ENCODE measurements at places on chromosomes 1 and 21. TPM values are rescaled to one million over a fixed set of nuclear protein-coding genes. Genes with fewer than 3 reads are reported as not detected.

TTLL7 gene
- total RNA-seq, result 1.1 TPM

RAB3B gene
- 0.08 TPM for total RNA-seq

GRCh38 chr1:8477166-8477982 is 159.5 kb downstream of the SLC45A1 start:
- DNase-seq, result peak; percentile 39

- DNase-seq, result no peak
Measured at GRCh38 chr1:14083706-14084105, 383.7 kb downstream of the PRDM2 start.

DNA sequence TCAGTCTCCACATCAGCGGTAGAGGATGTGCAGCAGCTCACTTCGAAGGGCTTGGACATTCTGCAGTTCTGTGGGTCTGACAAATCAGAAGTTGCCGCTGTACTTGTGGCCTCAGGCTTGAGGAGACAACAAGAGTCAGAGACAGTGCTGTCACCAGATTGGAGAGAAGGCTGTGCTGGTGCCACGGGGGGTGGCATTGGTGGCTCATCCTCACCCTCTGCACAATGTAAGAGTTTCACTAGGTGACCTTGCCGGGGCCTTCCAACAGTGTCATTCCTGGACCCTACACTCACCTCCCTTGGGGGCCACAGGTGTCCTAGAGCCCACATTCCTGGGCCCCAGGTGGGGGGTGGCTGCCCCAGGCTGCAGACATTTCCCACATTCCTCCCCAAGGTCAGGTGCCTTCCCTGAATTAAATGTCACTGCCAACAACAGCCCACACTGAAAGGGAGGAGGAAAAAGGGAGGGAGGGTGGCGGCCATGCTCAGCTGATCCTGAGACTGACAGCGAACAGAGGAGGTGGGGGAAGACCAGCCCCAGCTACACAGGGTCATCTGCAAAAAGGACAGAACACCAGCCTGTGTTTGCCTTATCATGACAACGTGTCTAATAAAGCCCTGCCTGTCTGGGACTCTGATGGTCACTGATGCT is 46.4 kb downstream of the TMCC2 start:
- no peak for DNase-seq

DNA sequence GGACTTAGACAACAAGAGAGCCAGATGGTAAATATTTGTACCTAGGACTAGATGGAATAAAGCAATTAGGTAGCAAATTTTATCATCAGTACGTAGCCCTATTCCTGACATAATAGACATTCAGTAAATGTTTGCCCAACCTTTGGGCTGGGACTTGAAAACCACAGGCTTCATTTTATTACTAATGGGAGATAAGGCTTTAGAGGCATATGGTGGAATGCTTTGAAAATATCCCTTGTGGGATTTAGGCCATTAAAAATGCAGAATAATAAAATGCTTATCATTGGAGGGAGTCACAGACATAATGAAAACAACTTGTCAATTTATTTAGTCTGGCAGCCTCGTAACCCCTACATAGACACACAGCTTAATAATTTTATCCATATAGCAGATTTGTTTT is 296.1 kb upstream of the SPAG17 start:
- no peak for DNase-seq

GRCh38 chr1:119626841-119627240 is 21.2 kb downstream of the ZNF697 start:
- no peak for DNase-seq

GRCh38 chr1:24899581-24900485 is 30.2 kb downstream of the RUNX3 start:
- no peak for DNase-seq

- no peak for DNase-seq
Measured at GRCh38 chr1:44013949-44014348, 17.3 kb downstream of the SLC6A9 start.

GRCh38 chr1:226482975-226483700 is 65.4 kb upstream of the STUM start:
- DNase-seq, result no peak

All from activated CD8-positive, alpha-beta T cell treated with anti-CD3 and anti-CD28 coated beads, Interleukin-2, amount 10 ng/mL, durations not matched to agents 7 days and 5 days (primary cell).